ENCODE measurements at places on chromosomes 13 and 19.

- DNase-seq: no peak
Observed at GRCh38 chr13:111171629-111172028, 56.5 kb downstream of the ARHGEF7 start.

DNA sequence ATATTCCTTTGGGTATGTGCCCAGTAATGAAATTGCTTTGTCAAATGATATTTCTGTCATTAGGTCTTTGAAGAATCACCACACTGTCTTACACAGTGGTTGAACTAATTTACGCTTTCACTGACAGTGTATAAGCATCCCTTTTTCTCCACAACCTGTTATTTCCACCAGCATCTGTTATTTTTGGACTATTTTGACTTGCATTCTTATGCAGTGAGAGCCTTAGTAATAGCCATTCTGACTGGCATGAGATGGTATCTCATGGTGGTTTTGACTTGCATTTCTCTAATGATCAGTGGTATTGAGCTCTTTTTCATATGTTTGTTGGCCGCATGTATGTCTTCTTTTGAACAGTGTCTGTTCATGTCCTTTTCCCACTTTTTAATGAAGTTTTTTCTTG is 92.0 kb upstream of the SPATA13 start:
- DNase-seq: no peak

- DNase-seq: peak; percentile 87
Observed at GRCh38 chr19:42461700-42462324, 19.1 kb upstream of the CXCL17 start.

GRCh38 chr13:111911121-111911720 is 155.7 kb upstream of the SOX1 start:
- no peak for DNase-seq

- DNase-seq: no peak
Observed at GRCh38 chr13:45367358-45367757, 26.4 kb upstream of the TPT1 start.

GRCh38 chr19:45577111-45577905 is 7.3 kb downstream of the OPA3 start:
- peak; percentile 17 for DNase-seq

GRCh38 chr13:26575244-26575643 is 17.8 kb downstream of the WASF3 start:
- DNase-seq: no peak

DNA sequence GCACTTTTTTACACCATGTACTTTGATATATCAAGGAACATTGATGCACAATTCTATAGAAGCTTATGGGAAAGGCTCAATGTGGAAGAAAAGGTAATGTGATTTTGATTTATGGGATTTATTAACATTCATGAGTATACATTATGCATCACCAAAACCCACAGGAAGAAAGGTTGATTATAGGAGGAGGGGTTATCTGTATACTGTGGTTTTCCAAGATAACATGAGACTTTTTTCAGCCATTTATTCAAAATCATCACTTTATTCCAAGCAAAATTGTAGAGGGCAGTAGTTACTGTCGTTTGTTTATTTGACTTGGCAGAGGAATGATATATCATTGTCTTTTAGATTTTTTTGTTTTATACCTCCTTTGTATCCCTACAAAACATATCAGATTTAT is 54.9 kb downstream of the WDFY2 start:
- DNase-seq: no peak

GRCh38 chr13:53167561-53167960 is 138.9 kb downstream of the OLFM4 start:
- DNase-seq: peak; percentile 41

GRCh38 chr13:114067381-114067885 is 65.0 kb downstream of the RASA3 start:
- DNase-seq: peak; percentile 47

- DNase-seq: peak; percentile 49
Observed at GRCh38 chr19:39497996-39498797, 550 bp upstream of the DLL3 start.

- no peak for DNase-seq
Observed at GRCh38 chr13:33678084-33678483, 139.9 kb upstream of the RFC3 start.

- no peak for DNase-seq
Observed at GRCh38 chr13:74039667-74040066, 94.5 kb downstream of the KLF12 start.

- DNase-seq: no peak
Observed at GRCh38 chr19:3478409-3479176, 1.7 kb downstream of the SMIM24 start.

DNA sequence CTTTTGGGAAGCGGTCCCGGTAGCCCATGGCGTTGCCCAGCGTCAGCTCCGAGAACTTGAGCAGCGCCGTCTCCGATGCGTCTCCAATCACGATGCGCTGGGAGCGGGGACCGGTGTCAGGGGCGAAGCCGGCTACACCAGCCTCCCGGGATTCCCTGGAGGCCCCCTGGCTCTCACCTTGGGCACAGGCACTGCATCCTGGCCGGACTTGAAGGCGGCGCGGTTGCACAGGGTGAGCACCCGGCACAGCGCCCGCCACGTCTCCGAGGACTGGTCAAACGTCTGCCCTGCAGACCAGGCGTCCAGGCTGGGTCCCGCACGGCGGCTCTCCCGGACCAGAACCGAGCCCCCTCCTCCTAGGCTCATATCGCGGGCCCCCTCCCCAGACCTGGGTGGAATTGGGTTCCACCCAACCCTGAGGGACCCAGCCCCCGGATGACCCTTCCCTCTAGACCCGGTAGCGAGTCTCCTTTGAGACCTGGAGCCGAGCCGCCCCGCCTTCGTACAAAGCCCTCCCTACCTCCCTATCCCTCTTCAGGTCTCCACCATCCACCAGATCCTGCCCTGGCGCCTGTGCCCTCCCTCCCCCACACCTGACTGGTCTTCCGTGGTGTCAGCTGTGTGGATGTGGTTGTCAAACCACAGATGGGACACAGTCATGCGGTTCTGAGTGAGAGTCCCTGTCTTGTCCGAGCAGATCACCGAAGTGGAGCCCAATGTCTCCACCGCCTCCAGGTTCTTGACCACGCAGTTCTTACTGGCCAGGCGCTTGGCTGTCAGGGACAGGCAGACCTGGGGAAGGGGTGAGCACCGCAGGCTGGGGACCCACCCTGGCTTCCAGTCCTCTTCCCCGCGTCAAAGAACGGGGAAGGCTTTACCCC is 4.8 kb downstream of the ATP4A start:
- DNase-seq: no peak

DNA sequence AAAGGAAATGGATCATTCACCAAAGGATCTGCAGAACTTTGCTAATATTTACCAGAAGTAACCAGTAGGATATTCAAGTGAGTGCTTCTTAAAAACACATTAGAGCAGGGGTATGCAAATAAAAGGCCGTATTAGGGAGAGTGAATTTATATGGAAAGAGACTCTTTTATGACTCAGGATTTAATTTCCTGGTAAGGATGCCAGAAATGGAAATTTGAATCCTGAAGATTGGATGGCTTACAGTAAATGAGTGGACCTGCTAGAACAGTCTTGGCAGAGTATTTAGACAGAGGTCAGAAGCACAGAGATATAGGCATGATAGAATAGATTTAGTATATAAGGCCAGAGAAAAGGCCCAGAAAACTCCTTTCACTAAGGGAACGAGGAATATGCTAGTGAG is 201.6 kb downstream of the SLITRK5 start:
- no peak for DNase-seq

- DNase-seq: no peak
Observed at GRCh38 chr19:18167975-18168645, 5.5 kb upstream of the IFI30 start.
